ENCODE measurements at places on chromosomes 12 and 14. TPM values are rescaled to one million over a fixed set of nuclear protein-coding genes. Genes with fewer than 3 reads are reported as not detected.
A peak's percentile ranks its signal among the peaks of the same experiment; 100 is the strongest.

DNA sequence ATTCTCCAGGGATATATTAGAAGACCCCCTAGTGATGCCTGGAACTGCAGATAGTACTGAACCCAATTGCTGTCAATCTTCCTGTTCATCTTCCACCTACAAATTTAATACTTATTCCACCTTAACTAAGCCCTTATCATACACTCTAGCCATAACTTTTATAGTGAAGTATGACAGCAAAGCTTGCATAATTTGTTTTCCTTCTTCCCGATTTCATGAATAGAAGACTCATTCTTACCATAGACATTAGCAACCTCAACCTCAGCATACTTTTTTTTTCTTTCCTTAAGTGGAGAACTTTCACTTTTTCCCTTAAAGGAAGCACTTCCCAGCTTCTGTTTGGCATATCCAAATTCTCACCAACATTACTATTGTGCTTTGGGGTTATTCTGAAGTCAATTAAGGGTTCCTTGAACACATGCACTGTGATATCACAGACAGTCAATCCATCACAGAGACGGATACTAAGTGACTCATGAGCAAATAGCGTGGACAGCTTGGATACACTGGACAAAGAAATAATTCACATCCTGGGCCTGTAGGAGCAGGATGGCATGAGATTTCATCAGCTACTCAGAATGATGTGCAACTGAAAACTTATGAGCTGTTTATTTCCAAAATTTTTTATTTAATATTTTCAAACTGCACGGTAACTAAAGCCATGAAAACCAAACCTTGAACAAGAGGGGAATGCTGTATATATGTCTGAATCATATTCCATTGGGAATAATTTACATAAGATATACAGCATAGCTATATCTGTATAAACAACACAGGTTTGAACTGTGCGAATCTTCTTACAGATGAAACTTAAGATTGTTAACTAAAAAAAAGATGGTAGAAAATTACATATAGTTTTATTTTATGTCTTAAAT lies 63.9 kb downstream of the SYT1 start:
- DNase-seq = no peak

GRCh38 chr14:84432676-84433075 lies 1097.3 kb upstream of the FLRT2 start:
- no peak for DNase-seq

The WNT5B gene
- total RNA-seq = 5.0 TPM

DNA sequence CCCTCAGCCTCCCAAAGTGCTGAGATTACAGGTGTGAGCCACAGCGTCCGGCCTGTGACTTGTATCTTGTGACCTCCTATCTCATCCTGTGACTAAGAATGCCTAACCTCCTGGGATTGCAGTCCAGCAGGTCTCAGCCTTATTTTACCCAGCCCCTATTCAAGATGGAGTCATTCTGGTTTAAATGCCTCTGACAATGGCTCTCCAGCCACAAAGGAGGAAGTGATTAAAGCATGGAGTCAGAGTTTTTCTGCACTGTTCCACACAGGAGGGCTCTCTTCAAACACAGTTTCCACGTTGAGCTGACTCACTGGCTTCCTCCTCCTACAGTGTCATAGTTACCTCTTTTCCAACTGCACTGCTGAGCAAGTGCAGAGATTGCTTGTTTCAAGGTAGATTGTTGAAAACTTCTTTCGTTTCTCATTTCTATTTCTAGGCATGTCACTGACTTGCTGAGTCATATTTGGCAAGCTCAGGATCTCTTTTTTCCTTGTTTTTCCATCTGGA lies 383.8 kb downstream of the PCNX1 start:
- DNase-seq = no peak

GRCh38 chr12:71872972-71873371 lies 33.4 kb downstream of the TBC1D15 start:
- no peak for DNase-seq

- no peak for DNase-seq
Measured at GRCh38 chr14:66043921-66044320, 442.2 kb upstream of the CCDC196 start.

The NUMB gene
- total RNA-seq = 53.1 TPM

The OVCH1 gene
- total RNA-seq = 0.29 TPM

The JPH4 gene
- total RNA-seq = 0.68 TPM

- no peak for DNase-seq
Measured at GRCh38 chr12:24507827-24508226, 441.1 kb downstream of the BCAT1 start.

The ADAM21 gene
- 0.65 TPM for total RNA-seq

The RERGL gene
- 0.44 TPM for total RNA-seq

DNA sequence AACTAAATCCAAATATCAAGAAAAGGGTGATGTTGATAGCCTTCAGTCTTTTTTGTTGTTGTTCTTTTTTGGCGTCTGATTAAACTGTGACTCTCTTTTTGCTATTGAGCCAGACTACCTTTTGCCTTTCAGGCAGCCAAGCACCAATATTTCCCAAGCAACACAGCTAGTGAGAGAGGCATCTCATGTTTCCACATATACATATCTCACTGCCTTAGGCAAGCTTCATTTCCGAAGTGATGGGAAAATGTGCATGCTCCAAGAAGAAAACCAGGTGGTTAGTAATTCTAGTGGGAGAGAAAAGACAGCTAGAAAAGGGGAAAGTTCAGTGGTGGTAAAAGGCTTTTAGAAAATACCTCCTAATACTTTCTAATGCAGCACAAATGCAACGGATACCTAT lies 277.7 kb downstream of the TMTC2 start:
- no peak for DNase-seq

- DNase-seq = no peak
Measured at GRCh38 chr12:85627584-85627983, 208.6 kb downstream of the RASSF9 start.

GRCh38 chr12:70828351-70828750 lies 92.2 kb downstream of the PTPRR start:
- DNase-seq = no peak

DNA sequence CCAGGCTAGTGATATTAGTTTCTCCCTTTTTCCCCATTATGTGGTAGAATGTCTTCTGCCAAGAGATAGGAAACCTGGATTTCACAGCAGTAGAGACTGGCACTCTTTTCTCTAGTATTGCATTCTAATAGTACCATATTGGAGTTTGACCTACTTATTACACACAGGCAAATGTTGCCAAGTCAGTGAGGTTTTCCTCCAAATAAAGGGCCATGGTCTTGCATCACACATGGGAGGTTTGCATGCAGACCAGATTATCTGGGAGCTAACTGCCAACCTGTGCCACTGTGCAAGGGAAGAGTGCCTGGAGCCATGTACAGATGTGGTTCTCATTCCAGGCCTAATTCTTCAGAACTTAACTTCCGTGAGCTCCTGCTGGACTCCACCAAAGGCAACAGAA lies 113.3 kb downstream of the ANO6 start:
- DNase-seq = no peak

The CCDC38 gene
- not detected for total RNA-seq

The FKBP3 gene
- total RNA-seq = 76.0 TPM

- DNase-seq = no peak
Measured at GRCh38 chr12:69061574-69061973, 128.6 kb upstream of the CPM start.

DNA sequence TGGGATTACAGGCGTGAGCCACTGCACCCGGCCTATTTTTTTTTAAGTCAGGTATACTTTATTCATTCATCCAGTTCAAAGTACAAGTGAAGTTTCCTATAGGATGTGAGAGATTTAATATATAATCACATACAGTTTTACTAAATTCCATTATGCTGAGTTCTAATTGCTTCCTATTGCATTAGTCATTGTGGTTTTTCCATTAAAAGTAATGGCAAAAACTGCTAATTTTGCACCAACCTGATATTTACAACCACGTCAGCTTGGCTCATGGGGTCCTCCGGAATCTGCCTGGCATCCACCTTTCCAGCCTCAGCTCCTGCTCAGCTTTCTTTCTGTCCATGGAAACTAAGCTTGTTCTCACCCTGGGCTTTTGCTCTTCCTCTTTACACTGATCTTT lies 67.0 kb upstream of the CSRP2 start:
- no peak for DNase-seq

GRCh38 chr14:59711080-59711479 lies 134.5 kb upstream of the CCDC175 start:
- no peak for DNase-seq

The RNASE1 gene
- total RNA-seq = 632 TPM

The AJUBA gene
- total RNA-seq = 7.0 TPM

GRCh38 chr14:102396521-102396920 lies 33.8 kb downstream of the TECPR2 start:
- DNase-seq = no peak

- no peak for DNase-seq
Measured at GRCh38 chr12:12396694-12397093, 39.8 kb downstream of the BORCS5 start.

GRCh38 chr14:87450193-87450592 lies 542.8 kb downstream of the GALC start:
- no peak for DNase-seq

The COCH gene
- total RNA-seq = 1.2 TPM

DNA sequence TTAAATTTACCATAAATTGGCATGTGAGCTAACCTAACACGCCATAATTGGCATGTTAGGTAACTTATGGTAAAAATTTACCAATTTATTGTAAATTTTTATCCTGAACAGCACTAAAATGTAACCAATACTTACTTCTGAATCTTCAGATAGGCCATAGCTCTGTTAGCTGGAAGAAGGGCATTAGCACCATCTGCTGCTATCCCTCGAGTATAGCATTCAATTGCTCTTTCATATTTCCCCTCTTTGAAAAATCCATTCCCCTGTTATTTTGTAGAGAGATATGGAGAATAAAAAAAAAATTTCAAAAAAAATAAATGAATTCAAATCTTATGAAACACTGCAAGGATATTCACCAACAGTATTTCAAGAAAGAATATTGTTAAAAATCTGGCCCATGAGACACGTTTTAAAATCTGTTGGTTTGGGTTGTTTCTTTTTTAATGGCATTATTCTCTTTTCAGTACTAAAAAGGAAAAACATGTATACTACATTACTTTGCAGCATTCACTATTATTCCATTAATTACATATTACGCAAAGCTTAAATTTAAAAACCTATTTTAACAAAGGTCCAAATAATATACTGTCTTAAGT lies 19.1 kb downstream of the RPAP3 start:
- DNase-seq = no peak

- DNase-seq = no peak
Measured at GRCh38 chr12:37547611-37548010, 769.0 kb upstream of the ALG10B start.

The MDGA2 gene
- total RNA-seq = 0.09 TPM

The MMP17 gene
- total RNA-seq = 2.4 TPM

The LRFN5 gene
- 1.2 TPM for total RNA-seq

DNA sequence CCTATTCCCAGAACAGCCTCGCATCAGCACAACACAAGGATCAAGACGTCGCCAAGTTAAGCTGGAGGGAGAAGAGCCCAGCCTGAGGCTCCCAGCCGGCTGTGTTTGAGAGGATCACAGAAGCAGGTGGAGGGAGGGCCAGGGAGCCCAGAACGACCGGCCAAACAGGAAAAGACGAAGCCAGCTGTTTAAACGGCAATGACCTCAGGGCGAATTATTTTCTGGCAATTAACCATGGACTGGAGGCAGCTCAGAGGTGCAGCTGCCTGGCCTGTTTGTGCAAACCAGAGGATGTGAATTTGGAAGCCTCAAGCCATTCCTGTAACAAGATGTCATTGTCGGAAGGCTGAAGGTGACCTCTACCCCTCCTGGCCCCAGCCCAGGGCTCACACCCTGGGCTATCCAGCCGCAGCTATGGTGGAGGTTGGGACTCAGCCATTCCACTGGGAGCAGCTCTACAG lies 175.8 kb upstream of the PRMT8 start:
- peak; percentile 75 for DNase-seq

- no peak for DNase-seq
Measured at GRCh38 chr14:50451854-50452253, 55.2 kb upstream of the CDKL1 start.

DNA sequence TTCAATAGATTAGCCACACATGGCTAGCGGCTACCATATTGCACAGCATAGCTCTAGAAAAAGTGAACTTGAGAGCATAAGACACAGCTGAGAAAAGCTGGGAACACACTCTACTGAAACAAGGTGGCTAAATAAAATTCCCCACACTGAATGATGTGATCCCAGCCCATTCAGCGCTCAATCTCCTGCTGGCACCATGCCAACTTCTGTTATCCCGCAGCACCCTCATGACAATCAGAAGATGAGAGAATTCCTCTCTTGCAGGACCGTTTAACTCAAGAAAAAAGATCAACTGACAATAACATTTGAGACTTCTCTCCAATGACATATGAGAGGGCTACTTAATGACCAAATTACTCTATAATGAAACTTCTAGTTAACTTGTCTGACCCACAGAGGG lies 115.4 kb downstream of the ADAMTS20 start:
- no peak for DNase-seq

The GPRC5D gene
- total RNA-seq = not detected
